ENCODE measurements at places on chromosomes 16 and 17. TPM values are rescaled to one million over a fixed set of nuclear protein-coding genes. Genes with fewer than 3 reads are reported as not detected.

DNA sequence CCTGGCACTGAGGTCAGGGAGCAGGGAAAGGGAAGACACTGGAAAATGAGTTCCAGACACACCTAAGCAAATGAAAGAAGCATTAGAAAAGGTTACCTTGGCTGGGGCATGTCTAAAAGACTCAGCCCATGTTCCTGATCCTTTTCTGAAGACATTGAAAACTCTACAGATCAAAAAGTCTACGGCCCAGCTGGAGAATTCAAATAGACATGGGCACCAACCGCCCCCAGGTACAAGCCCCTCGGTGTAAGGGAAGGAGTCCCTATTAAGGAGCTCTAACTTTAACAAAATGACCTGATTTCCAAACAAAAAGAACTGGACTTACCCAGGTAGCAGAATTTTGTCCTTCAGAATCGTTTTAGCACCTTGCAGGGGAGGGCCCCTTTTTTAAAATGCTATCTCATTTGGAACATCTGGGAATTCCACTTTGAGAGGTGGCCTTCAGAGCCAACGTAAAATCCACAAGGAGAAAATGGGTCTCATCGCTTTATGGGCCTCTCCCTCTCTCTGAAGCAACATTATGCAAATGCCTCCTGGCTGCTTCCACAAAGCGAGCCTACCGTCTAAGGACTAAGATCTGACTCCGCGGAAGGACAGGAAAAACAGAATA, 43.6 kb upstream of the RBFOX3 start:
- no peak for DNase-seq

GRCh38 chr17:67132366-67132765, 88.0 kb downstream of the CACNG1 start:
- DNase-seq = no peak

DNA sequence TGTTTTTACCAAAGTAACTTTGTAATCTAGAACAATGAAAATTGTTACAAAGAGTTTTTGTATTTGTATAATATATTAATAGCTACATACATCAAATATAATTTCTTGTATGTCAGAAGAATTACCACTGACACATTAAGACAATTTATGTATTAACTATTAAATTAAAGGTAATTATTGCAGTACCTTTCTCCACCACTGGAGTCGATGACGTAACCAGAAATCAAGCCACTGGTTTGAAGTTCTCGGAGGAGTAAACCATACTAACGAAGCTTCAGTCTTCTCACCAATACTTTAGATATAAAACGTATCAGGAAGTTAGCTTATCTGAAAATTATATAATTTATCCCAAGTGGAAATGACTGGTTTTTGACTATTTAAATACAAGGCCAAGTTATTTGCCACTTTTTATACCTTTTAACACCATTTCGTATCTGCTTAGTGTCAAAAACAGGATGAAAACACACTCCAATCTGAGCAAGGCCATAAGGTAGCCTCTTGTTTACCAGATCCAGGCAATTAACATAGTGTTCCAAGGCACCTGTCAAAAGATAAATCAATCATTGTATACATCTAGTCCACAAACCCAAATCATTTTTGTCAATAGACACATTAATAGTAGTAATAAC, 4.3 kb downstream of the POLG2 start:
- peak; percentile 52 for DNase-seq

- no peak for DNase-seq
Observed at GRCh38 chr16:51166091-51166490, 15.0 kb upstream of the SALL1 start.

GRCh38 chr16:14014284-14014625, 56.9 kb upstream of the MRTFB start:
- DNase-seq = no peak

GRCh38 chr16:69283851-69284250, 27.3 kb upstream of the VPS4A start:
- DNase-seq = no peak

- no peak for DNase-seq
Observed at GRCh38 chr17:79866791-79867518, 27.7 kb upstream of the CBX4 start.

GRCh38 chr17:41308251-41308917, 725 bp downstream of the KRTAP16-1 start:
- DNase-seq = no peak

DNA sequence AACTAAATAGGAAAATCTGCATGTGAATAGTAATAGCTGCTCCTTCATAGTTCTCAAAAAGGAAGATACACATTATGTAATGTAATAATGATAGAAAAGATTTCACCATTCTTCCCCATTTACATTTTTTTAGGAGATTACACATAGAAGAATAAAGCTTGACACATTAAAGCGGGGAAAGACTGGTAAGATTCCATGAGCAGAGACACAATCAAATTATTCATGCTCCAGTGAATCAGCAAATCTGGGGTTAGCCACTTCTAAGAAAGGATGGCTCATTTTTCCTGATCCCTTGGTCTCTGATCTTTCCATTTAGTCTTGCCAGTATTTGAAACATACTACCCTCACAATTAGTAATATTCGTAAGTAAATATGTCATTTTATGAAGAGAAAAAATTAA, 81.9 kb downstream of the CA4 start:
- no peak for DNase-seq

DNA sequence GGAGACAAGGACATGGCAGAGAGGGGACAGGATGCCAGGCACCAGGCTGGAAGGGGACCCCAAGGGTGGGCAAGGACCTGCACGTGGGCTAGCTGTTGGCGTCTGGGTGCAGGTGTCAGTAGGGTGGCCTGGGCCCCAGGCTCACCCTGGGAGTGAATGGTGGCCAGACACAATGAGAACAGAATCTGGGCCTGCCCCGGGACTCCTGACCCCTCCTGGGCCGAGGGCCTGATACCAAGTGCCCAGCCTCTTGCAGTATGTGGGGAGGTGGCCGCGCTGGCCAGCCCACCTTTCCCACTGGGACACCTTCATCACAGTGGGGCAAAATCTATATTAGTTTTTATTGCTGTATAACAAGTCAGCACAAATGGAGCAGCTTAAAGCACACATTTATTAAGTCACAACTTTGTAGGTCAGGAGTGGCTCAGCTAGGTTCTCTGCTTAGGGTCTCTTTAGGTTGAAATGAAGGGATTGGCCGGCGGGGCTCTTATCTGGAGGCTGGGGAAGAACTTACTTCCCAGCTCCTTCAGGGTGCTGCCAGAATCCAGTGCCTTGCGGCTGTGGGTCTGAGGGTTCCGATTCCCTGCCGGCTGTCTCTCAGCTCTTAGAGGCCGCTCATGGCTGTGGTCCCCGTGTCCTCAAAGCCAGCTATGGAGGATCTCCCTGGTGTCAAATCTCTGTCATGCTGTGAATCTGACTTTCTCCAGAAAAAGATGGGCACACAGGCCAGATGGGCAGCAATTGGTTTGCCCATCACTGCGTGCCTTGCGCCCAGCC, 3.6 kb downstream of the PRSS33 start:
- DNase-seq = no peak

- DNase-seq = no peak
Observed at GRCh38 chr17:46020023-46020761, 21.1 kb downstream of the STH start.

Gene SEZ6L2
- 0.44 TPM for total RNA-seq

Gene RASD1
- total RNA-seq = 2.6 TPM

Gene FMNL1
- total RNA-seq = 0.65 TPM

Gene CDH8
- not detected for total RNA-seq
